ENCODE measurements at places on chromosomes 2 and 18.

DNA sequence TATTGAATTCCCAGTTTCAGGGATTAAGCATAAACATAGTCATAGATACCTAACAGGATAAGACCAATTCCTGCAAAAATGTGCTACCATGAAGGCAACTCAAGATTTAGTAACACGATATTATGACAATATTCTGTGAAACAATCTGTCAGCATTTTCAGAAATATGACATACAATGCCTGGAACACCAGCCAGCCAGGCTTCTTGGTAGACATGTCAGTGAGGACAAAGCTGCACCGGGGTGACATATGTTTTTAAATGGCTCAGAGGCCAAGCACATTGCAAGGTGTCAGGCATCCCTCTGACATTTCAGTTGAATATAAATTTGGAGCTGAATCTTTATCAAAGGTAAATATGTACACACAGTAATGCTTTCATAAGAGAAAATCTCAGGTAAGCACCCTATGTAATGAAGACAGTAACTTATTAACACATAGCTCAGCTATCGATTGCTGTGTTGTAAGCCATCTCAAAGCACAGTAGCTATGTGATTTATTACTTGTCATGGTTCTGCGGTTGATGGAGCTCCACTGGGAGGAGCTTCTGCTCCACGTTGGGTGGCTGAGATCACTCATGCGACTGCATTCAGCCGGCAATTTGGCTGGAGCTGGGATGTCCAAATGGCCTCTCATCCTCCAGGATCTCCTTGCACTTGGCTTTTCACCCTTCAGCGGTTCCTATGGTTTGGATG lies 31.9 kb upstream of the EML6 start:
- no peak for DNase-seq

DNA sequence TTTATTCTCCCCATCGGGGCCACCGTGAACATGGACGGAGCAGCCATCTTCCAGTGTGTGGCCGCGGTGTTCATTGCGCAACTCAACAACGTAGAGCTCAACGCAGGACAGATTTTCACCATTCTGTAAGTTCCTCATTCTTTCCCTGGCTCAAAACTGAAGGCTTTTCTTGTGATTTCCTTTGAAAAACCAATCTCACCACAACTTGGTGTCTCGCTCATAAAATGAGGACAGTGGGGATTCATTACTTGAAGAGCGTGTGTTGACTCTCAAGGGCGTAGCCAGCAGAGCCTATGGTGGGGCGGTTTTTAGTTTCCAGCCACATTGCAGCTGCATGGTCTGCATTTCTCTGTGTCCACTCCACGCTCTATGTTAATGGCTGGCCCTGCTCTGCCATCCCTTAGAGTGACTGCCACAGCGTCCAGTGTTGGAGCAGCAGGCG lies 29.0 kb downstream of the SLC1A4 start:
- no peak for DNase-seq

GRCh38 chr2:15860760-15861159 lies 79.6 kb upstream of the MYCN start:
- DNase-seq = no peak

DNA sequence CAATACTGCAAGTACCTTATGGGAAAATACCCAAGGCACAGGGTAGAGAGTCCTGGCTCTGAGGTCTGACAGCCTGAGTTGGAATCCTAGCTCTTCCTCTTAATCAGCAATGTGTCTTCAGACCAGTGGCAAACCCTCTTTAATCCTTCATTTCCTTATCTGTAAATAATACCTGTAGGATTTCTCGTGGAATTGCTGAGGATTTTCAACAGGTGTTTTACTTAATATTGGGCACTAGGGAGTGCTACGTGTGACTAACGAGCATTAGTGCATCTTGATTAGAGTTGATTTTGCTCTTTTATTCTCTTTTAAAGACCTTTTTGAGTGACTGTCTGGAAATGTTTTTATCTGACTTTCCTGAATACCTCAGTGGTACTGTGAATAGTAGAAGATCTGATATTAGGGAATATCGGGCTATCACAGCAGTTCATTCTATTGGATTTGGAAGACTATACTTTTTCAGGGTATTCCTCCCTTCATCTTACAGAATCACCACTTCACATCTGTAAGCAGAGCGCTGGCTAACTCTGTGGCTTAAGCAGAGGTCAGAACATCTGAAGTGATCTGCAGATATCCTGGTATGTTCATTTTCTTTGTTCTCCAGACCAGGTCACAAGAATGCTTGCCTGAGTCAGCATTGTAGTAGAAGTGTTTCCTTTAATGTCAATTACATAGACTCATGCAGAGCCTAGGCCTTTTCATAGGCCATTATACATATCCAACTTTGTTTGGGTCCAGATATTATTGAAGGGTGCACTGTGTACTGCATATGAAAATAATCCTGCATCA lies 49.1 kb downstream of the ARHGAP28 start:
- no peak for DNase-seq

- DNase-seq = no peak
Observed at GRCh38 chr2:170974304-170974993, 45.4 kb downstream of the GORASP2 start.

DNA sequence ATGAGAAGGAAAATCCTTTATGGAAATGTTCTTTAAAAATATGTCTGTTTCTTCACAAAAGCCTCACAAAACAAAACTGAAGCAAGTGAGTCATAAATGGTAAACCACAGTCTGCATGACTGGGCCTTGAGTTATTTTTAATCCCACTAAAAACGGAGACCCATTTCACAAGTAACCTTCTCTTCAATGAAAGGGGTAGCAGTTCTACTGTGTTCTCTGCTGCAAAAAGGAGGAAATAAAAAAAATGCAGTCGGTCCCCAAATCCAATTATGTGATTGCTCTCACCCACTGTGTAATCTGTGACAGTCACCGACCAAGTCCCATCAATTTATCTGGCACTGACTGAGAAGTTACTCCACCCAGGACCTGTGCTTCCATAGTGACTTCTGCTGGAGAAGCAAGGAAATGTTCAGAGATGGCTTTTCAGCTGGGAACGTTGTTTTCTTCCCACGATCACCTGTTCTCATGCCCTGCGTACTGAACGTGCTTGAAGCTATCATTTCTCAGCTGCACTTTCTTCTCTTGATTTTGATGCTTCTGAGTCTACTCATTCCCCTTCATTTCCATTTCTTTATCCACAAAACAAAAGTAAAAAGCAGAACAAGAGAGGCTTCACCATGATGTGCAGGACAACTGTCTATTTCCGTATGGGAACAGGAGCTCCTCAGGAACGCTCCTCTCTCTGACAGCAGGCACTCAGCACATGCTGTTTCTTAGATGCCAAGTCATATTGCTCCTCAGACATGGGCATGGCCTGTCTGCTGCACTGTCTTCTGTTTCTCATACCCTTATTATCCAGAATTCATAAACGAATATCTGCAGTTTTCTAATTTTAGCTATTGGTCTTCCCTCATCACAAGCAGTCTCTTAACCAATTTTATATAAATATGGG lies 80.0 kb upstream of the TMEM200C start:
- no peak for DNase-seq

GRCh38 chr2:230814616-230815015 lies 50.1 kb upstream of the ITM2C start:
- no peak for DNase-seq

Measured in right renal pelvis (tissue), 4 donors.